HCEC 1CT (cell line): ENCODE measurements at places on chromosomes 4 and X.

- no peak for DNase-seq
Measured at GRCh38 chrX:139850968-139851367, 81.9 kb downstream of the ATP11C start.

DNA sequence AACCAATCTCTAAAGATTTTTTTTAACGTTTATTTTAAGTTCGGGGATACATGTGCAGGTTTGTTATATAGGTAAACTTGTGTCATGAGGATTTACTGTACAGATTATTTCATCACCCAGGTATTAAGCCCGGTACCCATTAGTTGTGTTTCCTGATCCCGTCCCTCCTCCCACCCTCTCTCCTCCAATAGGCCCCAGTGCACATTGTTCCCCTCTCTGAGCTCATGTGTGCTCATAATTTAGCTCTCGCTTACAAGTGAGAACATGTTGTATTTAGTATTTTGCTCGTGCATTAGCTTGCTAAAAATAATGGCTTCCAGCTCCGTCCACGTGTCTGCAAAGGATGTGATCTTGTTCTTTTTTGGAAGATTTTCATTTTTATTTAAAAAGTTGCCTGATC, 2309.4 kb upstream of the AGA start:
- no peak for DNase-seq

DNA sequence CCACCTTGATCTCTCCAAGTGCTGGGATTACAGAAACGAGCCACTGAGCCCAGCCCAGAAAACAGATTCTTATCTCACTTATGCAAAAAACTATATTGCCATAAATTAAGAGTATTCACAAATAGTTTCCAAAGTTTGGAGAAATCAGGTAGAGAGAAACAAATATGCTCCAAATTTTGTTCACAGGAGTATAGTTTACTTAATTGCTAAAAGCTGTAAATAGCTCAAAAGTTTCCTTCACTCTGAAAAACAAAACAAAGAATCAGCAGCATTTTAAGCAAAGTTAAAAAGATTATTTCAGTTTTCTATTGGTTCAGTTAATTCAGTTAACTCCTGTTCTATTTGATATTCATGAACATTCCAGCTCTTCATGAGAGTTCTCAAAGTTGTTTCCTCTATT, 18.5 kb upstream of the GRPEL1 start:
- no peak for DNase-seq

DNA sequence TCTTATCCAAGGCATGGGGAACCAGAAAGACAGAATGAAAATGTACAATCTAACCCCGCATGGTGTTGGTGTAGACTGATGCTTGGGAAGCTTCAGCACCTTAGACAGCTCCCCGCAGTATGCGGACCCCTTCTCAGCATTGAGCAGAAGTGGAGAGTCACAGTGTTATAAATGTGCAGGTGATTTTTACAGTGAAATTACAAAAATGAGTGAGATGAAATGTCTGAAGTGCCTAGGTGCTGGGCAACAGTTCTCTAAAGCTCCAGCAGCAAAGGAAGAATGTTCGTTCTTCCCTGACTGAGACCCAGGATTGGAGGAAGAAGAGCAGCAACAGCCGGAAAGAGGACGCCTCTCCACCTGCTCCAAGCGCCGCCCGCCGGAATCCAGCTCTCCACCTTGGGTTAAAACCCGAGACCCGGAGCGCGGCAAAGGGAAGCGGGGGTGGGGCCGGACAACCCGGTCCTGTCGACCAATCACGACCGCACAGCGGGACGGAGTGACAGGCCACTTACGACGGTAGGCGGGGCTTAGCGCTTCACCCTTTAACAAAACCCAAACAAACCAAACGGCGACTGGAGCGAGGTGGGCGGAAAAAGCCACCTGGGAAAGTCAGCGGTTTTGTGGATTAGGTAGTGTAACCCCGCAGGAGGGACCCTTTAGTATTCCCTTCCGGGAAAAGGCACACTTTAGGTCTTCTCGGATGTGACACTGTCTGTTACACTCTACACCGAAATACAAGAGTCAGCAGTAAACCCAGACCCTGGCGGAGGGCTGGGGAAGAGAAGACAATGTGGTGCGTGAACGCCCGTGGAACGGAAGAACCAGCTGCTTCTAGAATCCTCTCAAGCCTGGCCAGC, at the start of gene GLRA3:
GLRA3 (minus strand) TSS at position 403 of the 857 bp plus-strand sequence. CDS start 436 bp downstream, outside the sequence.
- peak; percentile 6 for DNase-seq

DNA sequence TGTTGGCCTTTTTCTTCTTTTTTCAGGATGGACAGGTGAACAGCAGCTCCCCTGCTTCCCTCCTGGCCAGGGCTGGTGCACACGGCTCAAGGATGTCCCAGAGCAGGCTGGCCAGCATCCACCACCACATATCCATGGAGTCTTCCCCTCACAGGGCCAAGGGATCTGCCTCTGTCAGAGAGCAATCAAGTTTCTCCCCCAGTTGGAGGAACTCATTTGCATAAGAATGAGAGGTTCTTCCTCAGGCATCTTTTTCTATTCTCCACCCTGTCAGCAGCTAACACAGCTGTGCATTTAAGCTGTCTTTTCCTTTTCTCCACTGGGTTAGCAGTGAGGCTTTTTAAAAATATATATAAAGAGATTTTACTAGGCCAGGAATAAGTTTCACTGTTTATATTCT, 143.8 kb downstream of the ANAPC10 start:
- DNase-seq, result no peak

DNA sequence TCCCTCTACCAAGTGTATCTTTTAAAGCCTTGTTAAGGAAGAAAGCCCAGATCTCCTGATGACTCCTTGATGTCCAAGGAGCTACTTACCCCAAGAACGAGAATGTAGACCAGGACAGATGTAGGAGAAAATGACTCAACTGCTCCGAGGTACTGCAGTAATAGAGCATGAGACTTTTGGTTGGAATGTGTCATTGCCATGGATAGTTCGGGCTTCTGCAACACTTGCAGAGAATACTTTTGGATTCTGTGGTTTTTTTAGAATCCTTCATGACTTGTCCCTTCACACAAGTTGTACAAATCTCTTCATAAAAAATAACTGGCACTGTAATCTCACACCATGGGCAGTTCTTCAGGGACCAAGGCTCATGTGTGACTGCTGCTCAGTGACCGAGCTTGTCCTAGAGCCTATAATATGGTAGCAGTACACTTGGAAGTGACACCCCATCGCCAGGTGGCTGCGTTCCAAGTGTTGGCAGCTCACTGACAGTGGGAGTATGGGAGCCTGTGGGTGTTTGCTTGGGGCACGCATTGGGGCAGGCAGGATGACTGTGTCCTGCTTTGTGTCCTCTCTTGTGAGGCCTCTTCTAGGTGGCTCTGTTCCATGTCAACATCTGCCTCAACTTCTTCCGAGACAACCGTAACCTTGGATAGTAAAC, 87.9 kb upstream of the WDR1 start:
- DNase-seq, result no peak

DNA sequence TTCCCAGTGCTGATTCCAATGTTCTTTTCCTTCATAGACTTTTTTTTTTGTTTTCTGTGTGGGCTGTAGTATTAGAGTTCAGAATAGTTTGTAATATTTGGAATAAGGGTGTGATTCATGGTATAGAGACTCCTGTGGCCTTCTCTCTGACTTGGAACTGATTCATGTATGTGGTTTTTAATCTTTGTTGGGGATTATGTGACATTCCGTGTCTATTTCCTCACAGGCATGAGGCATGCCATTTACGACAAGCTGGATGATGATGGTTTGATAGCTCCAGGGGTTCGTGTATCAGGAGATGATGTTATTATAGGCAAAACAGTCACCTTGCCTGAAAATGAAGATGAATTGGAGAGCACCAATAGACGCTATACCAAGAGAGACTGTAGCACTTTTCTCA, 44.4 kb downstream of the POLR2B start:
- peak; percentile 88 for DNase-seq

DNA sequence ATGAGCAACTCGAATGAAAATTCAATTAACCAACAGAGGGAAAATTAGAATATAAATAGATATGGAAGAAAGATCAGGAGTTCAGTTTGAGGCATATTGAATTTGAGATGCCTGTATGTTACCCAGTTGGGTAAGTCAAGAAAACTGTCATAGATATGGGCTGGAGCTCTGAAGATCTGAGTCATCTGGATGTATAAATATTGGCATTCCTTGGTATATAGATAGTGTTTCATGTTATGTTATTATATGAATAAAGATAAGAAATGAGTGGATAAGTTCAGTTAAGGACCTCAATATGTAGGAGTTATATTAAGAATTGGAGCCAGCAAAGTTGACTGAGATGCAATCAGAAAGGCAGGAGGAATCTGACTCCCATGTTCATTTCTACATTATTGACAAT, 543.6 kb upstream of the SMIM31 start:
- DNase-seq, result no peak

GRCh38 chrX:96407072-96407471, 277.6 kb upstream of the DIAPH2 start:
- DNase-seq, result peak; percentile 29

DNA sequence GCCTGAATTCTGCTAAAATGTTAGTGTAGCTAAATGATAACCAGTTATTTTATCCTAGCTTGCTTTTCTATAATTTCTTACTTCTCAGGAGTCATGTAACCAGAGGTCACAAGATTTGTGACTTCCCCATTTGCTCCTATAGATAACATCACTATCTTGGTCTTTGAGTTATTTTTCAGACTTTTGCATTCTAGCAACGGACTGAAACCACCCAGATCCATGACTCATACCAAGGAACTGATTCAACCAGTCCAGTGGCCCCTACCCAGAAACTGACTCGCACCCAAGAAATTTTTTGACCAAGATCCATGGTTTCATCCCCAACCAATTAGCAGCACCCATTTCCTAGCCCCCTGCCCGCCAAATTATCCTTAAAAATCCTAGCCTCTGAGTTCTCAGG, 50.0 kb downstream of the IQCM start:
- DNase-seq, result peak; percentile 68

GRCh38 chr4:2044542-2045517, 14.3 kb upstream of the NAT8L start:
- no peak for DNase-seq

DNA sequence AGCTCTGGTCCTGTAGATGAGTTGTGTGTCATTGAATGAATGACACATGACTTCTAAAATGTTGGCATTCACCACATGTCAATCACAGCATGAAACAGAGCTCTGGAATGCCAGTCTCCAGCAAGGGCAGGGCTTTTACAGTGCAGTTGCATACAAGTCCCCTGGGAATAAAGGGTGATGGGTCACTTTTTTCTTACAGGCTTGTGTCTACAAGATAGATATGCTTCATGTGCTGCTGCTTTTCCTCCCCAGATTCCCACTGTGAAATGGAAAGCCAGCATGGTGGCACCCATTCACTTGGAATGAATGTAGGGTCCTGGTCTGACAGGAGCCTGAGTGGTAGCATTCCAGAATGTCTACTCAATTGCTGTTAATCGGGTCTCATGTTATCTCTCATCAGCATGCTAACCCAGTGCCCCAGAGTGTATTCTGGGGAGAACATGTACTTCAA, 159.1 kb upstream of the KIT start:
- DNase-seq, result no peak

DNA sequence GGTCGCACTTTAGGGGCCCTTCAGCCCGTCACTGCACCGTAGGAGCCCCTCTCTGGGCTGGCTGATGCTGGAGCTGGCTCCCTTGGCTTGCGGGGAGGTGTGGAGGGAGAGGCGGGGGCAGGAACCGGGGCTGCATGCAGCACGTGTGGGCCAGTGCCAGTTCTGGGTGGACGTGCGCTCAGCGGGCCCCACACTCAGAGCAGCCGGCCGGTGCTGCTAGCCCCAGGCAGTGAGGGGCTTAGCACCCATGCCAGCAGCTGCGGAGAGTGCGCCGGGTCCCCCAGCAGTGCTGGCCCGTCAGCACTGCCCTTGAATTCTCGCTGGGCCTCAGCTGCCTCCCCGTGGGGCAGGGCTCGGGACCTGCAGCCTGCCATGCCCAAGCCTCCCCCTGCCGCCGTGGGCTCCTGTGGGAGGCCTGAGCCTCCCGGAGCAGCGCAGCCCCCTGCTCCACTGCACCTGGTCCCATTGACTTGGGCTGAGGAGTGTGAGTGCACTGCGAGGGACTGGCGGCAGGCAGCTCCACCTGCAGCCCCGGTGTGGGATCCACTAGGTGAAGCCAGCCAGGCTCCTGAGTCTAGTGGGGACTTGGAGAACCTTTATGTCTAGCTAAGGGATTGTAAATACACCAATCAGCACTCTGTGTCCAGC, 108.8 kb upstream of the RASGEF1B start:
- no peak for DNase-seq
